ENCODE measurements at places on chromosomes 3 and 15.

DNA sequence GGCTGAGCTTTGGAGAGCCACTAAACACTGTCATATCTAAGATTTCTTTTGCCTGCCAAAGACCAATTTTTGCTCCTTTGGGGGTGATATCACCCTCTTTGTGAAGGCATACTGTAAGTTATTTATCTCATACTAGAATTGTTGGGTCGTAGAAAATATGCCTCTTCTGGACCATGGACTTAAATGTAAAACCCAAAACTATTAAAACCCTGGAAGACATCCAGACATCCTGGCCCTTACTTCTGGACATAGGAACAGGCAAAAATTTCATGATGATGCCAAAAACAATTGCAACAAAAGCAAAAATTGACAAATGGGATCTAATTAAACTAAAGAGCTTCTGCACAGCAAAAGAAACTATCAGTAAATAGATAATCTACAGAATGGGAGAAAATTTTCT lies 172.2 kb downstream of the ATG7 start:
- DNase-seq: no peak

- no peak for DNase-seq
Observed at GRCh38 chr3:142495103-142495502, 47.3 kb upstream of the XRN1 start.

GRCh38 chr3:73405853-73406252 lies 218.9 kb downstream of the PDZRN3 start:
- no peak for DNase-seq

- no peak for DNase-seq
Observed at GRCh38 chr15:32641517-32642059, at the start of gene SCG5. SCG5 (plus strand) TSS chr15:32641710; CDS start chr15:32643593, 1,883 bp downstream.

- peak; percentile 87 for DNase-seq
Observed at GRCh38 chr3:122793568-122794416, at the start of gene HSPBAP1. HSPBAP1 (minus strand) TSS chr3:122793831; CDS start chr3:122793680, 151 bp downstream.

- no peak for DNase-seq
Observed at GRCh38 chr3:124492824-124493223, 237.4 kb upstream of the UMPS start.

DNA sequence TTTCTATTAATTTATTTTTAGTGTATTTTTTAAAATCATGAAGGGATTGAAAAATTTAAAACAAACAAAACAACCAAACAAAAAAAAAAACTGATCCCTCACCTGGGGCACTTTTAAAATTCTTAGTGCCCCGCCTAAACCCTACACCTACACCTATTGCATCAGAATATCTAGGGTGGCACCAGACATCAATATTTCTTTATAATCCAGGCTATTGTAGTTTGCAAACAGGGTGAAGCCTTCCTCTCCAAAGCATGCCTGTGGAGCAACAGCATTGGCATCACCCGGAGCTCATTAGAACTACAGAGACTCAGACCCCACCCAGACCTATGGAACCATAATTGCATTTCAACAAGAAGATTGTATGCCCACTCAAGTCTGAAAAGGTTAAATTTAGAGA lies 54.9 kb upstream of the ACP3 start:
- DNase-seq: no peak

- no peak for DNase-seq
Observed at GRCh38 chr15:81947548-81947947, 98.3 kb downstream of the MEX3B start.

DNA sequence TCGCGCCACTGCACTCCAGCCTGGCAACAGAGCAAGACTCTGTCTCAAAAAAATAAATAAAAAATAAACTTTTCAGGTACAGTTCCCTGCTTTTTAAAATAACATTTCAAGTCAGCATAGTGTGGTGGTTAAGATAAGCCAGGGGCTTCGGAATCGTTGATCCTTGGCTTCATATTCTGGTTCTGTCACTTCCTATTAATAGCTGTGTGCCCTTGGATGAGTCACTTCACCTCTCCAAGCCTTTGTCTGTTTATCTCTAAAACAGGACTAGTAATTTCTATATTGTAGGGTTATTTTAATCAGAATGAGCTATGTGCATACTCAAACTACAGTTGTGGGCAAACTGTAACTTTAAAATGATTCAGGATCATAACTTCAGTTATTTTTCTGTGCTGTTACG lies 53.8 kb upstream of the SENP5 start:
- no peak for DNase-seq

GRCh38 chr3:144516589-144516988 lies 545.0 kb downstream of the DIPK2A start:
- no peak for DNase-seq

DNA sequence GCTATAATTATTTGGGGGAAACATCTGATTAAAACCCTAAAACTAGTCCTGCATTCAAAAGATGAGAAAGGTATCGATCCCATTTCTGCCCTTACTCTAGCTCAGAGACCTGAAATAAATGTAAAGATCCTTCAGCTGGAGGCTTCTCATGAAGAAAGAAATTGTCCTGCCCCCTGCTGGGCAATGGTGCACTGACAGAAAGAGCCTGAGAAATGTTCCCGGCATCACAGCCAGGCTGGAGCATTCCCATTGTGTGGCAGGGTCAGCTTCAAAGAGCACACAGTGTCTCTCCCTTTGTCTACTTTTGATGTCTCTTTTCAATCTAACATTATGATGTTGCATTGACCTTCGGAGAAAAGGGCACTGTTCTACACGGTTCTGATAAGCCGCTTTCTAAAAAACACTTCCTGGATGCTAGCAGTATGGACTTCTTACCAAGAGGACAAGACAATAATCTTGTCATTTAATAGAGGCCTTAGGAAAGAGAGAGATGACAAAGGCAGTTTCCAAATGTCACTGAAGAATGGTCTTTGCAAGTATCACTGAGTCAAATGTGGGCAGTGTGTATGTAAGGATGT lies 287.5 kb downstream of the MAGI1 start:
- DNase-seq: no peak

- DNase-seq: no peak
Observed at GRCh38 chr15:61479613-61480012, 250.5 kb upstream of the RORA start.

DNA sequence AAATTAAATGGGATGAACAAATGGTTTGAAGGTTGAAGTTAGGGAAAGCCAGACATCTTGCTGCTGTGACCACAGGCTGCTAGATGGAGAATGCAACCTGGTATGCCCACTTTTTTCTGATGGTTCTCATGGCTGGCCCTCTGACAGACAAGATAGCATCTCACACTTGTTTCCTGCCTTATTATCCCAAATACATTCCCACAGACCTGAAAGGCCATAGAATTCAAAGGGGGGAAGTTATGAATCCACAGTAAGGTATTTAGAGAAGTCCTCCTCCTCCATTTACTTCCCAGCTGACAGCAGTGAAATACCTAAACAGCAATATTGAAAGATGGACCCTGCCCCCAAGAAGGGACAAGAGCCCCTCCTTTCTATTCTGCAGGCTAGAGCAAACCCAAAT lies 32.4 kb downstream of the LEO1 start:
- no peak for DNase-seq

DNA sequence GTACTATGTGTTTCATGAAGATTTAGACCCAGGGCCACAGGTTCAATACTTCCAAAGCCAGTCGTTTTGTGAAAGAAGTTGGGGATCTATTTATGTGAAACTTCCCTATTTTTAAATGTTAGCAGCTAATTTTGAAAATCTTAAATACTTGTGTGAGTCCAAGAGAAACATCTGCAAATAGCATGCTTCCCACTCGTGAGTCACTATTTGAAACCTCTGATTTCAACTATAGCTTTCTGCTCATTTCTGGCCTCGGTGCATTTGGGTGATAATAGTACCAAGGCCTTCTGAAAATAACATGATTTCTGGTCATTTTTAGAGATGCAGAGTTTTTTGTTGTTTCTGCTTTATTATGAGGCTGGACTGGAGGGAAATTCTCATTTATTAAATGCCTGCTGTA lies 110.0 kb downstream of the OPA1 start:
- DNase-seq: no peak

DNA sequence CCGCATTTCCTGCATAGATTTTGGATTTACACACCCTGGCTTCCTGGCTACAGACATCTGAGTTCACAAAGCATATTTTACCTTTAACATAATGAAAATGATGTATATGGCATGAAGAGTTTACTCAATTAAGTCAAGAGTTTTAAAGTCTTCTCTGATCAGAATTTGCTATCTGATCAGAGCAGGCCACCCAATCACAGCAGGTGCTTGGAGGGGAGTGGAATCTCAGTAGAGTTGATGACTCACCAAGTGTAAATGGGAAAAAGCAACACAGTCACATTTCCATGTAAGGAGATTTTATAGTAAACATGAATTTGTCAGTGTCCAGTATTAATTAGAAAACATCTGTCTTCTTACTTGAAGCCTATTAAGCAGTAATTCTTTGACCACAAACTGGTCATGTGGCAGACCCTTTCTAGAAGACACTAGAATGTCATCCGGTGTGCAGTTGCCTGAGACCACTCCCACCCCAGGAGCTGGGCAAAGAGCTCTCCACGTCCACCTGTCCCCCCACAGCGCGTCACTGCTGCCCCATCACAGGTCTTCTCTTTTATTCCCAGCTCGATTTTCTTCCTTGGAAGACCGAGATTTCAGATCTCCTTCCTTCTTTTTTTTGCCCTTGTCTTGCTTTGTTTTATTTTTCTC lies 10.8 kb downstream of the MESD start:
- no peak for DNase-seq

- no peak for DNase-seq
Observed at GRCh38 chr3:65638301-65638700, 400.4 kb downstream of the MAGI1 start.

GRCh38 chr15:69000091-69000490 lies 14.4 kb upstream of the NOX5 start:
- no peak for DNase-seq

DNA sequence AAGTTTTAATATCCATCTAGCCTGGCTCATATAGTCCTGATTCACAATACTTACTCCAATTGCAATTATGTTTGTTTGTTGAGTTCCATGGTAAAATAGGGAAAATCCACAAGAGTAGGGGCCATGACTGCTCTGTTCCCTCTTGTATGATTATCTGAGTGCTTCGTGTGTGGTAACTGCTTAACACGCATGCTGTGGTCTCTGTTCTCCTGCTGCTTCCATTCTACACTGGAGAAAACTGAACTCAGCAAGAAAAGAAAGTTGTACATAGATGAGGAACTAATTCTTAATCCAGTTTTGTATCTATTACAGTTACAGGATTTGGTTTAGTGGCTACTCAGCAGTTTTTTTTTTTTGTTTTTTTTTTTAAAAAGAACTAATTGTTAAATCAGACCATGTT lies 223.0 kb upstream of the SATB1 start:
- no peak for DNase-seq

GRCh38 chr3:44885618-44886017 lies 11.2 kb downstream of the TGM4 start:
- DNase-seq: no peak

DNA sequence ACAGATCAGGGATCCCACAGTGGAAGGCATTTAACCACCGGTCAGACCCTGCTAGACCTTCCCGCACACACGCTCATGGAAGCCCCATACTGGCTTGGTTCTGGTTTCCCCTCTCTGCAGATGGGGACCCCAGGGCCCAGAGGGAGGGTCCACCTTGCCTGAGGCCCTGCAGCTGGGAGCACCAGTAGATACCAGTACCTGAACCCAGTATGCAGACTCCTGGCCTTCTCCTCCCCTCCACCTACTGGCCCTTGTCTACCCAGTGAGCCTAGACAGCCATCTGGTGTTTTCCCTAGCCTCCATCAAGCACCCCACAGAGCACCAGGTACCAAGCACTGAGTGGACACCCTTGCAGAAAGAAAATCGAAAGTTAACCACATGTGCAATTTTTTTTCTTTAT lies 65.1 kb downstream of the MEGF11 start:
- no peak for DNase-seq

GRCh38 chr3:11165476-11165875 lies 11.2 kb downstream of the HRH1 start:
- DNase-seq: no peak

- DNase-seq: no peak
Observed at GRCh38 chr3:144564011-144564410, 592.4 kb downstream of the DIPK2A start.

- no peak for DNase-seq
Observed at GRCh38 chr3:195555110-195555509, 12.0 kb upstream of the PPP1R2 start.

DNA sequence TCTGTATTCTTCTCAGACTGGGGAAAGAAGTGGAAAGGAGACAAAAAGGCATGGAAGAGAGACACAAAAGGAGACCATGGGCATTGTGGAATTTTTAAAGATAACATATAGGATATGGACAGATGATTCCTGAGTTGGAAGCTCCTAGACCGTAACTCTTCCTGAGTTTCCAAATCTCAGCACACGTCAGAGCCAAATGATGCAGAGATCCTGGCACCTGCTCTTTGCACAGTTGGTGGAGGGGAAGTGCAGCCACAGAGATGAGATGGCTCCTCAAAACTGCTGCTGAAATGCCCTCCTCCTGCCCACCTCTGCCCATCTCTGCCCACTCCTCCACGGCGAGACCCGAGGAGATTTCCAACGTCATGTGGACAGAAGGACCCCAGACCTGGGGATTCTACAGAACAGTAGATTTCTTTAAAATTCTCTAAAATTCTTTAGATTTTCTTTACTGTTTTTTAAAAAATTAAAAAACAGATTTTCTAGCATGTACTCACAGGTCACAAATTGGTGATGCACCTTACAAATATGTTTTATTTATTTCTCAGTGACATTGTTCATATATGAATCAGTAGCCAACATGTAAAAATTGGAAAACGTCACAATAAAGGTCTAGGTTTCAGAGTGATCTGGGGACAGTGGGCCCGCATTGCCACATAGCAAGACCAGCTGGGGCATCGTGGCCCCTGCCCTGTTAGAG lies 8.1 kb downstream of the CPN2 start:
- DNase-seq: no peak

DNA sequence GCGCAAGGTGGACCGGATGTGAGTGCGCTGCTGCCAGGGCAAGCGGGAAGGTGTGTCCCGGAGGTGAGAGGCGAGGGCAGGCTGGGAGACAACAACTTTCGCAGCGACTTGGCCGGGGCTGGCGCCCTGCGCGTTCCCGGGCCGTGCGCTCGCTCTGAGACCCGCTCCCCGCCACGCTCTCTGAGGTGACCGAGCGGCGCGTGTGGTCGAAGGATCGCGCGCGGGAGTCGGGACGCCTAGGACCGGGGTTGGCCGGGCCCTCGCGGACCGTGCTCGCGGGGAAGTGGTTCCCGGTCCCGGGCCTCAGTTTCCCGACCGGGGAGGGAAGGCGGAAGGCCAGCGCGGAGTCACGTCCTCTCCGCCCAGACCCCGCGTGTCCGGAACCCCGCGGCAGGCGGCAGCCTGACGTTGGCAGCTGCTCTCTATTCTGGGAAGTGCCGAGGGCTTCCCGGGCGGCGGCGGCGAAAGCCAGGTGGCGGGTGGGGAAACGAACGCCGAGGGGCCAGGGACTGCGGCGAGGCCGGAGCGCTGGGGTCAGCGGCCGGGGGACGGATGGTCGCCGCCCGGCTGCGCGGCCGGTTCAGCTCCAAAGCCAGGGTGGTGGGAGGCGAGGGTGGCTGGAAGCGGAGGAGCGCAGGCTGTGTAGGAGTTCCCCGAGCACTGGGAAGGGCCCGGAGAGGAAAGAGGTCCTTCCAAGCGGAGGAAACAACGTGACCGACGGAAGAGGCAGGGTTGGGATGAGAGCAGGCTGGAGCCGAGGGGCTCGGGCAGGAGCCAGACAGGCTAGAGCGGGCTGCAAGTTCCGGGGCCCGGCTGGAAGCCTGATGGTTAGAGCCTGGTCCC lies 1.0 kb upstream of the IGF2BP2 start:
- peak; percentile 8 for DNase-seq

GRCh38 chr3:120338517-120338916 lies 10.6 kb downstream of the LRRC58 start:
- no peak for DNase-seq

Data from CD4-positive, alpha-beta T cell (primary cell).